Caki2 (cell line): ENCODE measurements at places on chromosomes 3 and 15. TPM values are rescaled to one million over a fixed set of nuclear protein-coding genes. Genes with fewer than 3 reads are reported as not detected.

GRCh38 chr3:131922356-131922755 lies 112.5 kb downstream of the CPNE4 start:
- no peak for DNase-seq

DNA sequence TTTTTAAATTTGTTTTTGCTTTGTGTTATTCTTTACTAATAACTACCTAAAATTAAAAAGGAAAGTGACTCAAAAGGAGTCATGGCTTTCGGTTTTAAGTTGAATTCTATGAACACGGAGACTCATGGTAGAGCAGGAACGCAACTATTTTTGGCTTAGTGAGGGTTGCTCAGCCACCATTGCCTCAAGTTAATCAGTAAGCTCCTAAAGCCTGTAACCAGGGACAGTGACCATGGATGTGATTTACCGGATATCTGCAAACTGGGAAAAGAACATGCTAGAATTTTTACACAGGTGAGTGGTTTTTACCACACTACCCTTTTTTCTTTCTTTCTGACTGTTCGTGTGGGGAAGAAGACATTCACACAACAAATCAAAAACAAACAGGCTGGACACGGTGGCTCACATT lies 11.8 kb downstream of the SLC12A8 start:
- no peak for DNase-seq

- no peak for DNase-seq
Observed at GRCh38 chr3:112965656-112966055, 9.2 kb downstream of the CD200R1 start.

Gene GOLGA8S
- 0.32 TPM in 1 of 2 replicates, not detected in the other for total RNA-seq

GRCh38 chr3:61890167-61890566 lies 328.8 kb downstream of the PTPRG start:
- peak; percentile 66 for DNase-seq

Gene SEC22A
- total RNA-seq = 21.7 and 62.8 TPM in 2 replicates

Gene VILL
- 0.84 and 1.2 TPM in 2 replicates for total RNA-seq
